Stimulated activated CD4-positive, alpha-beta T cell treated with anti-CD3 and anti-CD28 coated beads, Interleukin-1b, Interleukin-23, amount 100 ng/mL, for 1 hour (primary cell): ENCODE measurements at places on chromosomes 3 and 15.

GRCh38 chr3:112425382-112425781 lies 73.9 kb downstream of the BTLA start:
- no peak for DNase-seq

DNA sequence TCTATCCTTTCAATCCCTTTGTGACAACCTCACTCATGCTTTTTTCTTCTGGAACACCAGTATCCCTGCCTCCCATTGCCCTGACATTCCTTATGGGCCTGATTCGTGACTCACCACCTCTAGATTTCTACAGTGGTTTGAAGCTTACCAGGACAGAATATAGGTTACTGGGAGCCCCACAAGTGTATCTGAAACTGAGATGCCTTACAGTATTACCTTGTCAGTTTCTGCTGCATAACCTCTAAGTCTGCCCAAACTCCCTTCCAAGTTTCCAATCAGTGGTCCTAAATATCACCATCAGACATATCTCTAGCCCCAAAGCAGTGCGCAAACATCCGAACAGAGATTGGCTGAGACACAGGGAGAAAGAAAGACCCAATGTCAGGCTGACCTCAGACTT lies 5.6 kb downstream of the CPB1 start:
- DNase-seq = no peak

DNA sequence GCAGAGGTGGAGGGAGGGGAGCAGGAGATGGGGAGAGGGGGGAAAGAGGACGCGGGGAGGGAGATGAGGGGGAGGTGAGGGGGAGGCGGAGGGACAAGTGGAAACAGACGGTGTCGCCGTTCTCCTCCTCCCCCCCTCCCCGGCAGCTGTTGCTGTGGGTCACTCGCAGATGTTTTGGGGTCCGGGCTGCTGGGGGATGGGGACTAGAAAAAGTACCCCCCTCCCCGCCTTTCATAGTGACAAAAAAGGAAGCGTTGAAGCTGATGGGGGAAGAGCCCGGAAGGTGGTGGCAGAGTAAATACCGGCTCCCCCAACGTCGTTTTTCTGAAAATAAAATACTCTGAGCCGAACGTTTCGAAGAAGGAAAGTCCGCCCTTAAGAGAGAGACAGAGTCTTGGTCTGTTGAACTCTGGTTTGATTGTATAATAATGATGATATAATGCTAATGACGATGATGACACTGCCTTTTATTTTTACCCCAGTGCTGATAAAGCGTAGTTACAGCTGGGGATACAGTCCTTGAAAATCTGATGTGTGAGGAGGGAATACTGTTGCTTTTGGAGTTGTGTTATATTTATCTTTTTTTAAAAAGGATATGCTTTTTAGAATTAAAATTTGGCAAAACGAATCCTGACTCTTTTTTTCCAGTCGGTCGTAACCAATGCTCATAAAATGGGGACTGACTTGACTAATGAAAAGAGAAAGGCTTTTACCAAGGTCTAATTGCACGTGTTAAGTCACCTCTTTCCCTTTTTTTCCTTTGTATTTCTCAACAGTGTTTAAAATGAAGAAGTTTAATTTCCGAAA lies 993 bp downstream of the STXBP5L start:
- no peak for DNase-seq

GRCh38 chr15:49558929-49559328 lies 61.7 kb downstream of the FAM227B start:
- no peak for DNase-seq

DNA sequence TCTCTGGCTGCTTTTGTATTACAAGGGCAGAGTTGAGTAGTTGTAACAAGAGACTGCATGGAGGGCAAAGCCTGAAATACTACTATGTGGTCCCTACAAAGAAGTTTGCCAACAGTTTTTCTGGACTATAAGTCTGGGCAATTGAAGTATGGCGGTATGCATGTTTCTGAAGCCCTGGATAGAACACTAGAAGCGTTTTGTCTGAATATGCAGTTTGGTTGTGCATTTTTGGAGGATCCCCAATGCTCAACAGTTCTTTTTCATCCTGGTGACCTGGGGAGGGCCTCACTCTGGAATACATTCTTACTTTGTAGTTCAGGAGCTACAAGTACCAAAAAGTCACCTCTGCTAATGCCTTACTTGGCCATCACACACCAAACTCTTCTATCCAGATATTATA lies 29.6 kb downstream of the SH3GL3 start:
- DNase-seq = no peak

GRCh38 chr3:46612324-46612723 lies at the start of gene FAM240A:
Gene FAM240A (plus strand): TSS chr3:46612525. CDS start chr3:46612684, 159 bp downstream.
- DNase-seq = no peak

DNA sequence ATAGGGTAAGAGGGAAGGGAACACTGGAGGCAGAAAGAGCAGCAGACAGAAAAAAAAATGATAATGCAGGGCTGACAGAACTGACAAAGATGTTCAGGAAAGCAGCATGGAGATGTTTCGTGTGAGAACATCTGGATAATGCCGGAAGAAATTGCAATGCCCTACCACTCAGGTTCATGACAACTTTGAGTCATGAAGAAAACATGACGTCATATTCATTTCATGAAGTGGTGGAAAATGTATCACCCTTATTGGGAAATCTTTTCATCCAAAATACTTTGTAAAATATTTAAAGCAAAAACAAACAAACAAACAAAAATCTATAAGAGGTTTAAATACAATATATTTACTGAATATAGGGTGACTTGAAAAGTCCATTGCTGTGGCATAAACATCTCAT lies 305.4 kb upstream of the IGF1R start:
- DNase-seq = no peak

- no peak for DNase-seq
These were observed 16.5 kb downstream of the PODXL2 start for GRCh38 chr3:127645371-127646015.

DNA sequence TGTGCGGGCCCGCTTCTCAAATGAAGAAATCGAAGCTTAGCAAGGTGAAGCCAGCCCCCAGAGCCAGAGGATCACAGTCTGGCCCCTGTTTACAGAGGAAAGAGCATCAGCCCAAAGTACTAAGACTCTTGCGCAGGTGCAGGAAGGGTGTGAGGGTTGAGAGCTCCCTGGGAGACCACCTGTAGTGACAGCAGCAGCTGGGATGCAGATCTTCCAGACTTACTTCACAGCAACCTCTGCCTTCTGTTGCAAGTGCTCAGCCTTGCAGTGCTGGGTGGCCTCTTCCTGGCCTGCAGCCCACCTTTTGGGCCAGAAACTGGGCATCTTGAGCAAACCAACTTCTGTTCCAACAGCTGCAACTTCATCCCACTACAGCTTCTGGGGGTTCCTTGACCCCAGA lies 19.7 kb downstream of the SPATA12 start:
- no peak for DNase-seq

- DNase-seq = no peak
These were observed 12.4 kb downstream of the RTF1 start for GRCh38 chr15:41429003-41429890.

DNA sequence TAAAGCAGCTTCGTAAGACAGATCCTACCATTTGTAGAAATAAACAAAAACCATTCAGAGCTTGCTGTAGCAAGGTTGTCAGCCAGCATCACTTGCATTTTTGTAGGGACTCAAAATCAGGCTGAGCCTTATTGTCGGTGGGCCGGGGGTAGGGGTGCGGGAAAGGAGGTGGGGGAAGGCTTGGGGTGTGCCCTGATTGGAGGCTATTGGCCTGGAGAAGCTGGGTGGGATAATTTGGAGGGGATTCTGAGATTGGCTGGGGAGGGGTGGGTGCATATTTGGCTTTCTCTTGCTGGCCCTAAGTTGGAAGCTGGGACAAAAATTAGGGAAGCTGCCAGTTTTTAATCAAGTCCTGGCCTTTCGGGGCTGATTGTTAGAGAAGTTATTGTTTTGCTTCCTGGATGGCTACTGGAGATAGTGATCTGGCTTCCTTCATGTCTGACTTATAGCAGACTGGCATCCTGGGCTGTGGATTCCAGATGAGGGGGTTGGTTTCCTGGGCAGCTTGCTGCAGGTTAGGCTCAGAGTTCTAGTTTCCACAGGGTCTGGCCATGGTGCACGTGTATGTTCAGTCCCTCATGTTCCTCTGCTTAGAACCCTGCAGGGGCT lies 22.8 kb downstream of the STOML1 start:
- DNase-seq = no peak

DNA sequence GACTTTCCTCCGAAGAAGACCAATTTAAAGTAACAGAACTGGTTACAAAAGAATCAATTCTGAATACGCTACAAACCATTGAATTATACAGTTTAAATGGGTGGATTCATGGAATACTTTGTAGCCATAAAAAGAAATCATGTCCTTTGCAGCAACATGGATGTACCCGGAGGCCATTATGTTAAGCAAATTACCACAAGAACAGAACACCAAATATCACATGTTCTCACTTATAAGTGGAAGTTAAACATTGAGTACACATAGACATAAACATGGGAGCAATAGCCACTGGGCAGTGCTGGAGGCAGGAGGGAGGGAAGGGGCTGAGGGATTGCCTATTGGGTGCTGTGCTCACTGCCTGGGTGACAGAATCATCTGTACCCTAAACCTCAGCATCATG lies 61.3 kb downstream of the EDEM1 start:
- no peak for DNase-seq

DNA sequence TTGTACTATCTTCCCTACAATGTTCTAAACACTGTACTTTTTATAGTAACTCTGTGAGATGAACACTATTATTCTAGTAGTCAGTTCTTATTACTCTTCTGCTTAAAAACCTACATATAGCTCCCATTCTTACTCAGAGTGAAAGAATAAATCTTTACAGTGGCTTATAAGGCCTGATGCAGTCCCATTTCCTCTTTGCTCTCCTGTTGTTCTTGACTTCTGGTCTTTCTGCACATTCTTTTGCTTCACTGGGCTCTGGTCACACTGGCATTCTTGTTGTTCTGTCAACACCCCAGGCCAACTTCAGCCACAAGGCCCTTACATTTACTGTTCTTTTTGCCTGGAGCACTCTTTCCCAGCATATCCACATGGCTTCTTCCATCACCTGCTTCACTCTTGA lies 58.2 kb upstream of the TP63 start:
- DNase-seq = no peak

DNA sequence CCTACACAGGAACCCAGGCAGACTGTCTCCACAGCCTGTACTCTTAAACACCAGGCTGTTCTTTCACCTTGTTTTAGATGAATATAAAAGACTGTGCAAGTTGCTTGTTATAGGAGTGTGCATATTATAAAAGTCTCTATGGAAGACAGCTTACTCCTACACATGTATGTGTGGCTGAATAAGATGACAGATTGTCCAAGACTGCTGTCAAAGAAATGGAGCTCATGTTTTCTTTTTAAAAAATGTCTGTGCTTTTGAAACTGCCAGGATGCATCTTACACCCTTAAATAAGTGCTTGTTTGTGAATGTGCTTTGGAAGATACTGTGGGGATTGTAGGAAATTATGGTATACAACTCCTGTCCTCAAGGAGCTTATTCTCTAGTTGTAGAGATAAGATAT lies 237.4 kb downstream of the BBX start:
- DNase-seq = no peak

- no peak for DNase-seq
These were observed 1.5 kb downstream of the PLCL2 start for GRCh38 chr3:16886303-16886683.

GRCh38 chr3:34925851-34926250 lies 713.5 kb upstream of the ARPP21 start:
- no peak for DNase-seq

GRCh38 chr3:65083240-65083639 lies 395.4 kb upstream of the ADAMTS9 start:
- DNase-seq = no peak

- no peak for DNase-seq
These were observed 567.3 kb downstream of the GRM7 start for GRCh38 chr3:7428206-7428718.

DNA sequence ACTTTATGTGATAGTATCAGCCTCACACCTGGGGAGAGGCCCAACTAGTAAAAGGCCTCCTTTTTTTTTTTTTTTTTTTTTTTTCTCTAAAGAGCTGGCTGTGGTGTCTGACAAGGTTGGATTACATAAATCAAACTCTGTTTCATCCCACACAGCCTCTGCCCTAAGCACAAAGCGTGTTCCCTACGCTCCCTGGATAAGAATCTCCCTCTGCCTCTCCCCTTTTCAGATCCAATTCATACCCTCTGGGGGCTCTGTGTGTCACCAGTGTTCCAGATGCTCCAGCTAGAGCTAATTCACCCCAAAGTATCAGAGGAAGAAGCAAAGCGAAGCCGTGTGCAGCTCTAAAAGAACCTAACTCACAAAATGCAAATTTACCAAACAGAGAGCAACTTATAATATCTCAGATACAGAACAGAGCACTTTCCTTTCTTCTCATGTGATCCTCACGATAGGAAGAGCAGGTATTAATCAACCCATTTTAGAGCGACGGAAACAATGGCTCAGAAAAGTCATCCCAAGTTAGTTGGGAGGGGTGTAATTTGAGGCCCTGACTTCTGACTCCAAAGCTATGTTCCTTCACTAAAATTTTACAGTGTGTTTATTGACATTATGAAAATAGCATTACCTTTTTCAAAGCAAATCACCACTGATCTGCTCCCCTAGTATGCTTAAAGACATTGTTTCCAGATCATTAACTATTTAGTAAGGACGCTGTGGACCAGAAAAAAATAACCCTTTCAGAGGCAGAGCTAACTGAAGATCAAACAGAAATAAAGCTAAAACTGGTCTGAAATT lies 12.4 kb downstream of the BMF start:
- DNase-seq = no peak

- no peak for DNase-seq
These were observed 303.7 kb downstream of the NTRK3 start for GRCh38 chr15:87952736-87953287.

DNA sequence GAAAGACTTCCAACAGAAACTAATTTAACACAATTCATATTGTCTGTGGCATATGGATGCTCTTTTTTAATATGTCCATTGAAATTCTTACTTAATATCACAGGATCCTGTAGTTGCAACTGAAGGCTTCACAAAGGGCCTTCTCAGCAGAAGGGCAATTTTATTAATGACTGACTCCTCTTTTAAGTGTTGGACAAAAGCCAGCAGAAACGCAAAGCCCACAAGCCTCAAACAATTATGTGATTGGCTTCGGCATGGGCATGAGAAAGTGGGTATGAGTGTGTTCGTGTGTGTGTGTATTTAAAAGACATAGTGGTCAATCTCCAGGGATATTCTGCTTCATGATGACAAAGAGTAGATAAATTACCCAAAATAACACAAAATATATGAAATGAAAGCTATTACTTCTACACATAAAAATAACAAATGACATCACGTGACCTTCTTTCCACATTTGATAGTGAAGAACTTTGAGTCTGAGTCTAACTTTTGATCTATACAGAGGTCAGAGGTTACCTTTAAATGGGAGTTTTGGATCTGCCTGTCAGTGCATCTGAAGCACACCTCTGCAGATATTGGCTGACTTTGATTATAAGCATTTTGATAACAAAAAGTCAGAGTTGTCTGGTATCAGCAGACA lies 496.9 kb downstream of the CADM2 start:
- DNase-seq = no peak

- no peak for DNase-seq
These were observed 33.4 kb downstream of the EIF3J start for GRCh38 chr15:44570361-44570760.

- no peak for DNase-seq
These were observed 25.5 kb upstream of the ZNF710 start for GRCh38 chr15:89975482-89976245.
